ENCODE measurements at places on chromosomes 7 and 10.
A peak's percentile ranks its signal among the peaks of the same experiment; 100 is the strongest.

GRCh38 chr7:71793251-71793650 is 618.9 kb downstream of the CALN1 start:
- no peak for DNase-seq

DNA sequence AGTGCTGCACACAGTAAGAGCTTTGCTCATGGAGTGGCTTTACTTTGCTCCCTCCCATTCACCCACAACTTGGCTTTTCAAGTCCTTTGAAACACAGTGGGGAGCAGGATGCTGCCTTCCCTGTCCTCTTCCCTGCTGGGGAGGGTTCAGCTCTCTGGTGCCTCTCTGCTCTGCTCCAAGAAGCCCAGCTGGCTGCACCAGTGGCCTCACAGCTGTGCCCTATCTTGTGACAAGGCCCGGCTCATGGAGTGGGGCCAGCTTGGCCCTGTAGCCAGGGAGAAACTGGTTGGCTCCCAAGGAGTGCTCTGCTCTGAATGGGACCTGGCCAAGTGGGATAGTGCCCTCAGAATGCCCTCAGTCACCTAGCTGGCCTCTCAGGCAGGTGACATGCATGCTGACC is 212.3 kb upstream of the ZMIZ1 start:
- DNase-seq: no peak

DNA sequence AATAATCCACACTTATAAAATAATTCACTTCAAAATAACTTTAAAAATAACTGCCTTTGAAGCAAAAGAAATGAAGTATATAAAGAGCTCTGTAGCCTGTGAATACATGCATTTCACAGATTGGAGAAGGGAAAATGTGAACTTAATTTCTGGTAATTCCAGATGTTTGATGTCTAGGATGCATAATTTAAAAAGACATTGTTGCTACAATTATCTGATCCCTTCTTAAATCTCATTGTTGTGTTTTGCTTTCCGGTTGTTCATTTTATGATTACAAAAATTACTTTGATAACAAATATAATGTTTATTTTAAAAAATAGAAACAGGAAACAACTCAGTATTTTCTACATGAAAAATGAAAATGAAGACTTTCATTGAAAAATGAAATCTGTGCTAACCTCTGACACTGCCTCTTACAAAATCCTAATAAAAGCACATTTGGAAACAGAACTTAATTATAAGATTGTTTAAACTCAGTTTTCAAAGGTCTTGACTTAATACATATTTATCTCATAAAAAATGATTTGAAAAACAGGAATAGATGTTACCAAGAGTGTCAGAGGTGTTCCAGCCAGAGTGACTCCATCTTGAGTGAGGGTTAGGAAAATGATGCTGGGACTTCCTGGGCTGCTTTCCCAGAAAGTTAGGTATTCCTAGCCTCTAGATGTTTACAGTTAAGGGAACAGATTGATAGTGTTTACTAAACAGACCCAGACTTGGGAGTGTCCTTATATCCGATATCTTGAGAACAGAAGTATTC is 516.6 kb upstream of the SEMA3D start:
- DNase-seq: no peak

- DNase-seq: no peak
Measured at GRCh38 chr7:81383846-81384245, 386.0 kb downstream of the HGF start.

GRCh38 chr10:60044242-60044641 is 137.9 kb upstream of the CCDC6 start:
- DNase-seq: peak; percentile 30

DNA sequence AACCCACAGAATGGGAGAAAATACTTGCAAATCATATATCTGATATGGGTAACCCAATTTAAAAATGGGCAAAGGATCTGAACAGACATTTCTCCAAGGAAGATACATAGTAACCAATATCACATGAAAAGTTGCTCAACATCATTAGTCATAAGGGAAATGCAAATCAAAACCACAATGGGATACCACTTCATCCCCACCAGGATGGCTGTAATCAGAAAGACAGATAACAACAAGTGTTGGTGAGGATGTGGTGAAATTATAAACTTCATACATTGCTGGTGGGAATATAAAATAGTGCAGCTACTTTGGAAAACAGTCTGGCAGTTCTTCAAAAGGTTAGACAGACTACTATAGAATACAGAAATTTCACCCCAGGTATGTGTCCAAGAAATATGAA is 19.3 kb downstream of the AOC1 start:
- no peak for DNase-seq

- no peak for DNase-seq
Measured at GRCh38 chr7:27159266-27160144, 3.0 kb upstream of the HOXA7 start.

GRCh38 chr10:123069246-123069986 is 60.6 kb downstream of the ACADSB start:
- DNase-seq: no peak

GRCh38 chr10:128628252-128628651 is 502.0 kb upstream of the MKI67 start:
- no peak for DNase-seq

GRCh38 chr7:26144184-26145080 is 7.6 kb upstream of the NFE2L3 start:
- no peak for DNase-seq

GRCh38 chr7:157299613-157300368 is 37.0 kb upstream of the DNAJB6 start:
- no peak for DNase-seq

DNA sequence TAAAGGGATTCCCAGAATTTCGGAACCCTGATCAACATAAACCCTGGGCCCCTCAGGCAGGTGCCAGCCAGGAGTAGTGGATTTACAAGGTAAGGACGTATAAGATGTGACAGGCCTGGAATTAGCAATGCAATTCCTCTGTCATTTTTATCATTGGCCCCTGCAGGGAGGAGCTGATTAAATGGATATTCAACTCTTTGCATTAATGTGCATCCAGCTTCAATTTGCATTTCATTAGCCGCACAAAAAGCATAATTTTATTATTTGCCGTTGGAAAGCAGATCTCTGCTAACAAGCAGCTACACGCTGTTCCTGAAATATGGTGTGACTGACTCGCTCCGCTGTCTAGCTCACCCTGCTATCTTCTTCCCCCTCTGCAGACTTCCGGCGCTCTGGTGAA is 195.8 kb downstream of the RPS24 start:
- DNase-seq: no peak

All from hepatic stellate cell (primary cell).